ENCODE measurements at places on chromosomes 3 and 15.

DNA sequence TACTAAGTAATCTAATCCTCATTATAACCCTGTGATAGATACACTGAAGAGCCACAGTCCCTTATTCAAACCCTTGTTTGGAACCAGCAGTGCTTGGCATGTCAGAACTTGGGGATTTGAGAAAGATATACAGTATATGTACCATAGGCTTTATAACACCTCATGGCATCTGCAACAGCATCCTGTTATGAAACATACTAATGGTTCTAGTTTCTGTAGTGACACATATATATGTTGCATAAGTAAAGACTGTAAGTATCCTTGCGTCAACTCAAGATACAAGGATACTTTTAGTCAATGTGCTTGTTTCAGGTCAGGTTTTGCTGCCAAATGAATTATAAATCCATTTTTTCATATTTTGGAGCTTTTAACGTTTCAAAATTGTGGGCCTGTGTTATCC lies 58.5 kb downstream of the CCNL1 start:
- DNase-seq: no peak

- DNase-seq: no peak
Measured at GRCh38 chr3:37627951-37628620, 233.6 kb upstream of the CTDSPL start.

DNA sequence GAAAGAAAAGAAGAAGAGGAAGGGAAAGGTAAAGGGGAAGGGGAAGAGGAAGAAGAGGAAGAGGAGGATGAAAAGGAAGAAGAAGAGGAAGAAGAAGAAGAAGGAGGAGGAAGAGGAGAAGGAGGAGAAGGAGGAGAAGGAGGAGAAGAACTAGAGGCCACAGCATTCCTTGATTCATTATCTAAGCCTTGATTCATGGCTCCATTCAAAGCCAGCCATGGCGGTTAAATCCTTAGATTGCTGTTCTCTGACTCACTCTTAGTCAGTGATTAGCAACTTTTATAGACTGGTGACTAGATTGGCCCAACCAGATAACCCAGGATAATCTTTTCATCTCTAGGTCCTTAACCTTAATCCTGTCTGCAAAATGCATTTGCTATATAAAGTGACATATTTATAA lies 47.6 kb downstream of the OSTN start:
- DNase-seq: no peak

DNA sequence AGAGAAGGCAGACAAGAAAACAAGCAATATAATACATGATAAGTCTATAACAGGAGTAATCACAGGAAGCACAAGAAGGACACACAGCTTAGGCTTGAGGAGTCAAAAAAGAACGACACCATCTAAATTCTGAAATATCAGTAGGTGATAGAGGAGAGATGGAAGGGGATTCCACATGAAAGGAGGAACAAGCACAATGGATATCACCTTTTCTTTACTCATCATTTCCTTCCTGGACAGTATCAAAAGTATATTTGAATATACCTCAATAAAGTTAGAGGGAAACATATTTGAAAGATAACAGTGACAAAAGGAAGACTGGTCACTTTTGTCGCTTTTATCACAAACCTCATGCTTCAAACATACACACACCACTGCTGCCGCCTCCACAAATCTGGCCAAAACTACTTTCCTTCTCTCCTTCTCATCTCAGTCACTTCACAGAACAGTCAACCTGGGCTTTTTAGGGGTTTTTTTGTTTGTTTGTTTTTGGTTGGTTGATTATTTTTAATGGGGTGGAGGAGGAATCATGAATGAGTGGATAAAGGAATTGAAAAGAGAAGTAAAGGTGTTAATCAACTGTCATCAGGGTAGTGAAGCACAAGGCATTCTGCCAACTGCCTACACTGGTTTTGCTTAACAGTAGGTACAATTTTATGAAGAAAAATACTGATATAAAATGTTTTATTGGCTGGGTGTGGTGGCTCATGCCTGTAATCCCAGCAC lies 18.5 kb downstream of the DENND4A start:
- DNase-seq: no peak

DNA sequence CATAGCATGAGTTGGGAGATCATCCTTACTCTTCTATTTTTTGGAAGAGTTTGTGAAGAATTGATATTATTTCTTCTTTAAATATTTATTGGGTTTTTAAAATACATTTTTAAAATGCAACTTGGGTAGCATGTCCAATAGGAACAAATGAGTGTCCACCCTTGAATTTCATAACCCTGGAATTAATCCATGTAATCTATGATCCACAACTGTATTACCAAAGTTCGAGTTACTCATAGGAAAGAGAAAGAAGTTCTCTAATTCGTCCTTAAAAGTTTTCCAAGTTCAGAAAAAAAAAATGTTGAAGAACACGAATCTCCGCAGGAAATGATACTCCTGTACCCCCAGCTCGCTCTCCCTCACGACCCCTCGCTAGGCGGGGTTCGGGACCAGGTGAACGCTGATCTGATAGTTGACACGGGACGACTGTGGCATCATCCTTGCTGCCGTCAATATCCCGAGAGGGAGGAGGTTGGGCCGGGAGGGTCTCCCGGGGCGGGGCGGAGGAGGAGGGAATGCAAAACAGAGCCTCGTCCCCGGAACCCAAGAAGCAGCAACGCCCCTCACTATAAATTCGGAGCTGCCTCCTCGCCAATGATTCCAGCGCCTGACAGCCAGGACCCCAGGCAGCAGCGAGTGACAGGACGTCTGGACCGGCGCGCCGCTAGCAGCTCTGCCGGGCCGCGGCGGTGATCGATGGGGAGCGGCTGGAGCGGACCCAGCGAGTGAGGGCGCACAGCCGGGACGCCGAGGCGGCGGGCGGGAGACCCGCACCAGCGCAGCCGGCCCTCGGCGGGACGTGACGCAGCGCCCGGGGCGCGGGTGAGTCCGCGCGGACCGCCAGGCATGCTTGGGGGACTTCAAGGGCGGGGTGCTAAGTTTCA lies at the start of gene AGTR1:
TSS of gene AGTR1 (plus strand) at position 598 of the 884 bp plus-strand sequence. CDS start 43,133 bp downstream, outside the sequence.
- no peak for DNase-seq

GRCh38 chr15:97234851-97235610 lies 725.5 kb upstream of the ARRDC4 start:
- DNase-seq: no peak

Measured in NCI-H774 (cell line).